ENCODE measurements at places on chromosomes 2 and 18. TPM values are rescaled to one million over a fixed set of nuclear protein-coding genes. Genes with fewer than 3 reads are reported as not detected.

VSNL1 gene
- not detected for total RNA-seq

SANBR gene
- 19.6 TPM for total RNA-seq

CD302 gene
- total RNA-seq, result 60.6 TPM

RGPD3 gene
- not detected for total RNA-seq

MAPK4 gene
- 73.2 TPM for total RNA-seq

BIN1 gene
- 175 TPM for total RNA-seq

ALK gene
- 0.92 TPM for total RNA-seq

KCNS3 gene
- 31.0 TPM for total RNA-seq

MATN3 gene
- 1.2 TPM for total RNA-seq

CNTNAP5 gene
- not detected for total RNA-seq

MYL1 gene
- not detected for total RNA-seq

SFXN5 gene
- total RNA-seq, result 118 TPM

SCN2A gene
- total RNA-seq, result not detected

SERPINB13 gene
- total RNA-seq, result not detected

BMP10 gene
- not detected for total RNA-seq

NT5C1B gene
- not detected for total RNA-seq

FARP2 gene
- total RNA-seq, result 260 TPM

HS1BP3 gene
- 13.8 TPM for total RNA-seq

ALPI gene
- not detected for total RNA-seq

STK17B gene
- 9.3 TPM for total RNA-seq

LRATD1 gene
- total RNA-seq, result not detected

CNNM4 gene
- total RNA-seq, result 1.2 TPM

CD226 gene
- total RNA-seq, result 3.3 TPM

CRACDL gene
- total RNA-seq, result 79.1 TPM

TMEM247 gene
- not detected for total RNA-seq

PROC gene
- 5.5 TPM for total RNA-seq

CDH19 gene
- 25.4 TPM for total RNA-seq

ZNF385B gene
- not detected for total RNA-seq

TBR1 gene
- not detected for total RNA-seq

SLC16A14 gene
- not detected for total RNA-seq

FAM228B gene
- 14.5 TPM for total RNA-seq

GALNT14 gene
- not detected for total RNA-seq

SCG2 gene
- total RNA-seq, result 10.5 TPM

PROKR1 gene
- total RNA-seq, result not detected

NMS gene
- total RNA-seq, result not detected

CGREF1 gene
- not detected for total RNA-seq

MYCN gene
- total RNA-seq, result 5.8 TPM

GRHL1 gene
- total RNA-seq, result 5.8 TPM

NAPG gene
- total RNA-seq, result 31.7 TPM

GPR35 gene
- 13.0 TPM for total RNA-seq

TUBA4B gene
- total RNA-seq, result not detected

LYPD6 gene
- total RNA-seq, result 0.45 TPM

ECEL1 gene
- total RNA-seq, result not detected

DYSF gene
- 13.4 TPM for total RNA-seq

DAW1 gene
- not detected for total RNA-seq

All from stomach (tissue), 19 donors.